ENCODE measurements at places on chromosomes 7 and 10. TPM values are rescaled to one million over a fixed set of nuclear protein-coding genes. Genes with fewer than 3 reads are reported as not detected.

DNA sequence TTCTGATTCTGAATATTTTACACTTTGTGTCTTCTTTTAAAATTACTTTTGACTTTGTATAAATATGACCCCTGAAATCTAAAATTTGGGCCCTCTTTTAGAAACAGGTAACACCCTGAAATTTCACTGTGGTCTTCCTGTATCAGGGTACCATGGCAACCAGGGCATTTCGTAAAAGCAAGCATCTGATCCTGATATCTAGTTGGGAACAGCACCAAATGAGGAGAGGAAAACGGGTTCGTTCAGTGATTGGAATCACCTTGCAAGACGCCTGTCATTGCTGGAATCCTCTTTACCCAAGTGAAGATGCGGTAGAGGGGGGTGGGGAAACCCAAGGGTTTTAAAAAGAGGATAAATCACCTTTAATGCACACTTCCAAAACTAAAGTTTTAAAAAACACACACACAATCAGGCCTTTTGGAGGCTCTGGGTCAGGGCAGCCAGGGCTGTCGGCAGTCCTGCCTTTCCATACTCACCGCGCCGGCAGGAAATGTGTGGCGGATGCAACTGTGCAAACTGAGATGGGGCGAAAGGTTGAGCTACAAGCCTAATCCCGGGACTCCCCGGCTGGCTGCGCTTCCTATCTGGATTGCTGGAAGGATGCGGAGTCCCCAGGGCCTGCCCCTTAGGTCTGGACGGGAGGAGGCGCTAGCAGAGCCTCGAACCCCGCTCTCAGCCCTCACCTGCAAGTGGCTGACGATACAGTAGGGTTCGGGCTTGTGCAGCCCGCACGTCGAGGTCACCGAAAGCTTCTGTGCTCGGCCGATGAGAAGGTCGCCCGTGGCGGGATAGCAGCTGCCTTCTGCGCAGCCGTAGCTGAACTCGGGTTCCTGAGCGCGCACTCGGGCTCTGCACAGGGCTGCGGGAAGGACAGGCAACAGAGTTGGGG is 1.8 kb downstream of the LAMB1 start:
- peak; percentile 48 for DNase-seq

GRCh38 chr10:35690534-35690933 is 48.4 kb upstream of the FZD8 start:
- no peak for DNase-seq

GRCh38 chr10:91294134-91294906 is 73.9 kb downstream of the PCGF5 start:
- no peak for DNase-seq

- DNase-seq, result no peak
Measured at GRCh38 chr10:119326167-119326566, 118.8 kb downstream of the GRK5 start.

NUTM2A gene
- 1.0 TPM for total RNA-seq

PILRA gene
- 2.3 TPM for total RNA-seq

CALML5 gene
- not detected for total RNA-seq

EBF3 gene
- 8.5 TPM for total RNA-seq
